Tongue (tissue), 3 donors: ENCODE measurements at places on chromosomes 1 and 21.

- no peak for DNase-seq
These were observed 26.4 kb downstream of the HHIPL2 start for GRCh38 chr1:222521299-222522104.

- DNase-seq: no peak
These were observed 127.2 kb downstream of the FAM78B start for GRCh38 chr1:166039436-166040201.

DNA sequence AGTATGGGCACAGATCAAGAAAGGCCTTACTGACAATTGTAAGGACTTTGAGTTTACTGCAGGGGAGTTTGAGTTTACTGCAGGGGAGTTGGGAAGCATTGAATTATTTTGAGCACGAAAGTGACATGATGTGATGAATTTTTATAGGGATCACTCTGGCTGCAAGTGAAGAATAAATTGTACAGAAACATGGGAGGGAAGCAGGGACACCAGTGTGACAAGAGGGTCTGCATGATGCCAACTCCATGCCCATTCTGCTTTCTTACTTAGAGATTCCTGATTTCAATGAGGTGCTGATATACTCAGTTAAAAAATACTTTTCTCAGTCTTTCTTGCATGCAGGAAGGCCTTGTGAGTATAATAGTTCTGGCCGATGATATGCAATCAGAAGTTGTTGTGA, 234.4 kb downstream of the CENPF start:
- no peak for DNase-seq

GRCh38 chr1:19559641-19560040, 74.3 kb upstream of the CAPZB start:
- DNase-seq: no peak

- no peak for DNase-seq
These were observed 396.1 kb downstream of the HHAT start for GRCh38 chr1:210724768-210725167.

GRCh38 chr1:56034222-56034621, 545.1 kb downstream of the PLPP3 start:
- no peak for DNase-seq

DNA sequence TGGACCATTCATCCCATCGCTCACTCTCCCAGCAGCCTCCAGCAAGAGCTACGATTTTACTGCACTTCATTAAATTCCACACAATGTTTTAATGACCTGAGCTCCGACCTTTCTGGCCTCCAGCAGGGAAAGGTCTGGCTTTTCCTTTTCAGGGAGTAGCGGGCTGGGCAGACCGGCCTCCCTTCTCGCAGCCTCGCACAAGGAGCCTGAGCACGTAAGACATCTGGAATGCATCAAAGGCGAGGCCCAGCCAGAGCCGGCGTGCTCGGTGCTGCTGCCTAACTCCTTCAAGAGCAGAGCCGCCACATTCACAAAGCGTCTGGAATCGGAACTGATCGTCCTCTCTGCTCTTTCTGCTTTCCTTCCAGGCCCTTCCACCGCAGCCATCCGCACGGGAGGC, 32.5 kb upstream of the FHAD1 start:
- peak; percentile 86 for DNase-seq

DNA sequence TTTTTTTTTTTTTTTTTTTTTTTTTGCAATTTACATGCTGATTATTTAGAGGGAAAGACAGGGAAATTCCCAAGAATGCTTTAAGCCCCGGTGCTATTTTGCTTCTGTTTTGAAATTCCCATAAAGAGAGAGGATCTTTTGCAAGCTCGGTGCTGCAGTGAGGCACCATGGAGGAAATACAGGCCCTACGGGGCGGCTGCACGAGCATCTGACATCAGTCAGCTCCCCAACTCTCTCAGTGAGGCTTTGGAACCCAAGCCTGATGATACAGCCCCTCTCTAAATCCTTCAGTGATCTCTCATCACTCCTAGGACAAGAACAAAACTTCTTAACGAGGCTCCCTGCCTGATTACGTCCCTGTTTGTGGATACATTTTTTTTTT, 791 bp upstream of the CHI3L1 start:
- DNase-seq: no peak

- no peak for DNase-seq
These were observed 62.1 kb downstream of the FOXJ3 start for GRCh38 chr1:42272920-42273319.

DNA sequence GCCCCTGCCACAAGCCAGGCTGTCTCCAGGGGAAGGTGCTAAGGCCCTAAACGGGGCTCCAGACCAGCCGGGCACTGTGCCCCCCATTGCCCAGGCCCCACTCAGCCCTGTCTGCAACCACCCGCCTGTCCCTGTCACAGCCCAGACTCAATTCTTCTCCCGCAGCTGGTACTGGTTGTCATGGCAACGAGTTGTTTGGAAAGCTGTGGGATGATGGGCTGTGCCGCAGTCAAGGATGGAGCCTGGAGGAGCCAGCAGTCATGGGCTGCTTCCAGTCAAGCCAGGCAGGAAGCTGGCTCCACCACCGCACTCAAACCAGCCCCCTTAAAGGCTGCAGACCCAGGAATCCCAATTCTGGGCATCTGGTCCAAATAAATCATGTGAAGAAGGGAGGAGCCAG, 4.2 kb downstream of the SPOCD1 start:
- peak; percentile 91 for DNase-seq

- DNase-seq: peak; percentile 89
These were observed 237.1 kb downstream of the HHIPL2 start for GRCh38 chr1:222310836-222311235.

DNA sequence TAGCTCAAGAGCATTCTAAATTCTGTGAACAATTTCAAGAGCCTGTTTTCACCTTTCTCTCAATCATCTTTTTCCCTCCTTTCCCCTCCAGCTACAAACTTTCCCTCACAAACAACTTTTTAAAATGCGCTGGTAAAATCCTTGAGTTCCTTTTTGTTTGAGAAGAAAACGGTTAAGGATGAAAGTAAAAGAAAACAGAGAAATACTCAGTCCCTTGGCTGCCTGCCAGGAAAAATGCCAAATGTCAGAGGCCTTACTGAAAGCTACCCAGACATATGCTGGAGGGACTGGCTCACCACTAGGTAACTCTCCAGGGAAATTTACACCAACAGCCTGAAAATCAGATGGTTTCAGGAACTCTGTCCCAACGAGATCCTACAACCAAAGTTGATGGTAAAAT, 11.0 kb upstream of the SERBP1 start:
- DNase-seq: peak; percentile 79

DNA sequence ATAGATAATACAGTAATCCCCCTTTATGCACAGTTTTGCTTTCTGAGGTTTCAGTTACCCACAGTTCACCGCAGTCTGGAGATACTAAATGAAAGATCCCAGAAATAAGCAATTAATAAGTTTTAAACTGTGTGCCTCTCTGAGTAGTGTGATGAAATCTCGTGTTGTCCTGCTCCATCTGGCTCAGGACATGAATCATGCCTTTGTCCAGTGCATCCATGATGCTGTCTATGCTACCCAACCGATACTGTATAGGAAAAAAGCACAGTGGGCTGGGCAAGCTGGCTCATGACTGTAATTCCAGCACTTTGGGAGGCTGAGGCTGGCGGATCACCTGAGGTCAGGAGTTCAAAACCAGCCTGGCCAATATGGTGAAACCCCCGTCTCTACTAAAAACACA, 85.0 kb upstream of the SLC2A1 start:
- no peak for DNase-seq

DNA sequence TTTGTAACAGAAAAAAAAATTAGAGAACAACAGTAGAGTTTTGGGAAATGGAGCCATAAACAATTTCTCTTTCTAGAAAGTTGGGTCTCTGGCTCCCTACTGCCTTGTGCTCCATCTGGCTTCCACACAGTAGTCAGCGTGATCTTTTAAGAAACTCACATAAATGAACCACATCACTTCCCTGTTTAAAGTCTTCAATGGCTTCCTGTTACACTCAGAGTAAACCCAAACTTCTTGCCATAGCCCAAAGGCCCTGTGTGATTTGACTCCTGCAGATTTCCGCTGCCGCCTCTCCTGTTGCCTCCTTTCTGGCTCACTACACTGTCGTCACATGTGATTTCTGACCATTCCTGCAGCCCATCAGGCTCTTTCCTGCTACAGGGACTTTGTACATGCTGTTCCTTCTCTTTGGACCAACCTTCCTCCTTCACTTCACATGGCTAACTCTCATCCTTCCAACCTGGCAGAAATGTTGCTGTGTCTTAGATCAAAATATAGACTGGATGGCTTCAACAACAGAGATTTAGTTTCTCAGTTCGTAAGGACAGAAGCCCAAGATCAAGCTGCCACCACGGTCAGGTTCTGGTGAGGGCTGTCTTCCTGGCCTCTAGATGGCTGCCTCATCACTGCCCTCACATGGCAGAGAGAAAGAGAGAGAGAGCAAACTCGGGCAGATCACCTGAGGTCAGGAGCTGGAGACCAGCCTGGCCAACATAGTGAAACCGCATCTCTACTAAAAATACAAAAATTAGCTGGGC, 34.0 kb downstream of the OPRD1 start:
- DNase-seq: no peak

DNA sequence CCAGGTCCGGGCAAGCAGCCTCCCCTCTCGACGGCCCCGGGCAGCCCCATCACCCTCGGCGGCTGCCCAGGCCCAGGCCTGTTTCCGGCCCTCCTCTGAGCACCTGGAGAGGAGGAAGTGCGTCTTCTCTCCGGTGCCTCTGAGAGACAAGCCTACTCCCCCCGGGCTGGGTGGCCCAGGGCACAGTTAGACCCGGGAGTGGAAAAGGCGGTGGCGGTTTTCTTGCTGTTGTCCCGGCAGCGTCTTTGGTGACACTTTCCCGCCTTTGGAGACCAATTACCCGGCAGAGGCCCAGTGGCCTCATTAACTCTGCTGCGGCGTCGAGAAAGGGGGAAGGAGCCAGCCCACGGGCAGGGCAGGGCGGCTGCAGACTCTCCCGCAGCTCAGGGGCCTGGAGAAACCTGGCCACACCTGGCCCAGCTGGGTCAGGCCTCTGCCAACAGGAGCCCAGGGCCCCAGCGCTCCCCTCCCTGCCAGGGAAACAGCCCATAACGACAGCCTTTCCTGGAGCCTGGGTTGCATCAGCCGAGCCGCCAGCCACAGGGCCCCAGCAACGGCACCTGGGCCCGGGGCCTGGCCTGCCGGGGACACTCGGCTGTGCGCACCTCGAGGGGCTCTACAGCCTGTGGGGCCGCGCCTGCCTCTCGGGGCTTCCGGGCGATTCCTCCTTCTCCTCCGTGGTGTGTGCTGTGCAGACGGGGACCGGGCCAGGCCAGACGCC, 28.4 kb upstream of the C1orf159 start:
- peak; percentile 60 for DNase-seq

DNA sequence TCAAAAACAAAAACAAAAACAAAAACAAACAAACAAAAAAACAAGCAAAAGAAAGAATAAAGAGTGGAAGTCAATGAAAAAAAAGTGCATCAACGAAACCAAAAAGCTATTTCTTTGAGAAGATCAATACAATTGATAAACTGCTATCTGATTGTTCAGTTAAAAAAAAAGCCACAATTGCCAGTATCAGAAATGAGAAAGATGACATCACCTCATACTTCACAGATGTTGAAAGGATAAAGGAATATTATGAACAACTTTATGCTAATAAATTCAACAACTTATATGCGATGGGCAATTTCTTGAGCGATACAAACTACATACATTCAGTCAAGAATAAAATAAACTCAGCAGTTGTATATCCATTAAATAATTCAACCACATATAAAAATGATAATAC, 2.2 kb upstream of the LRRC3 start:
- DNase-seq: no peak

GRCh38 chr1:110233861-110234260, 23.7 kb downstream of the KCNC4 start:
- no peak for DNase-seq

DNA sequence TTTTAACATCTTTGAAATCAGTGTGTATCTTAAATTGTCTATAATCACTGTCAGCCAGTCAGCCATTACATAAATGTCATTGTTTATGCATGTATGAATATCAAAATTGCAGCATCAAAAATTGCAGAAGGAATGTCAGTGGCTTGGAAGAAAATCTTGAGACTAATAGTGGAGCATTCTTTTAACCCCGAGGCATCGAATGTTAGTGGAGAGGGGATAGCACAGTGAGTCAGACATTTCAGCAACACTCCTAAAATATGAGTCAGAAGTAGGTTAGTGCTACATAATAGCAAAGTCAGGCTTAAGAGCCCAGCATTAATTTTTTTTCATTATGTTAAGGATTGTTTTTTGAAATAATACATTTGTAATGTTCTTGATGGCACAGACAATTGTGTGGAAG, 45.5 kb downstream of the SNRPE start:
- no peak for DNase-seq

DNA sequence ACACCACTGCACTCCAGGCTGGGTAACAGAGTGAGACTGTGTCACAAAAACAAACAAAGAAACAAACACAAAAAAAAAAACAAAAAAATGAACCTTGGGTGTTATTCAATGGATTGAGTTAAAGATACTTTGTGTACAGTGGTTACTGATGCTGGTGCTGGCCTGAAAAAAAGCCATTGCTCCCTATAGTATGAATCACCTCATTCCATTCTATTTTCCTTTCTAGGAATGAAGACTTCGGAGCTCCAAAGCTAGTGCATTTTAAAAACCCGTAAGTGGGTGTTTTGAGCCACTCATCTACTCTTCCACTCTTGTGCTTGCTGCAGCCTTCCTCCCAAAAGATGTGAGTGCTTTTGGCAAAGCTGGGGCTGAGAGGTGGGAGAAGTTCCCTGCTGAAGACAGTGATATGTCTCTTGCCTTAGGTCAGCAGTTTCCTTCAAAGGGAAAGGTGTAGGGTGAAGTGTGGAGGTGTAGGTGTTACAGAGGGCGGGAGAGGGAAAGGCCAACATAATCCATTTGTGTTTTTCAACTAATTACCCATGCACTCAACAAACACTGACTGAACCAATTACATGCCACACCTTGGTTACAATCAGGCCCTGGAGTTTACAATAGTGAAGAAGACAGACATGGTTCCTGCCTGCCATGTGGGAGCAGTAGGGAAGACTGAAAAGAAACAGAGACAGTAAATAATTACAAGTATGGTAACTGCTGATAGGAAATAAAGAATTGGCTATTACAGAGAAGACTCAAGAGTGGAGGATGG, 55.0 kb upstream of the SERBP1 start:
- no peak for DNase-seq

DNA sequence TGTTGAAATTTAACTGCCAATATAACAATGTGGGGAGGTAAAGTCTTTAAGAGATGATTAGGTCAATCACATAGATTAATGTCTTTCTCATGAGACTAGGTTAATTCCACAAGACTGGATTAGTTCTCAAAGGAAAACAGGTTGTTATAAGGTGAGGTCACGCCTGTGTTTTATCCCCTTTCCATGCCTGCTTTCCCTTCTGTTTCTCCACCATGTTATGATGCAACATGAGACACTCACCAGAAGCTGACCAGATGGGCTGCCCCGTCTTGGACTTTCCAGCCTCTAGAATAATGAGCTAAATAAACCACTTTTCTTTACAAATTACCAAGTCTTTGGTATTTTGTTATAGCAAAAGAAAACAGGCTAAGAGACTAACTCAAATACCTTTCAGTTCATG, 70.8 kb downstream of the DDAH1 start:
- DNase-seq: no peak

- no peak for DNase-seq
These were observed 37.4 kb upstream of the BTG2 start for GRCh38 chr1:203267912-203268311.

- DNase-seq: no peak
These were observed 44.8 kb upstream of the ATP2B4 start for GRCh38 chr1:203581841-203582240.

GRCh38 chr1:46811053-46811452, 12.2 kb downstream of the CYP4B1 start:
- no peak for DNase-seq

- DNase-seq: peak; percentile 56
These were observed 54.3 kb downstream of the ABL2 start for GRCh38 chr1:179175011-179175841.

- peak; percentile 96 for DNase-seq
These were observed 55.6 kb downstream of the TAS1R2 start for GRCh38 chr1:18803851-18804250.
